ENCODE measurements at places on chromosomes 6 and 20. TPM values are rescaled to one million over a fixed set of nuclear protein-coding genes. Genes with fewer than 3 reads are reported as not detected.

DNA sequence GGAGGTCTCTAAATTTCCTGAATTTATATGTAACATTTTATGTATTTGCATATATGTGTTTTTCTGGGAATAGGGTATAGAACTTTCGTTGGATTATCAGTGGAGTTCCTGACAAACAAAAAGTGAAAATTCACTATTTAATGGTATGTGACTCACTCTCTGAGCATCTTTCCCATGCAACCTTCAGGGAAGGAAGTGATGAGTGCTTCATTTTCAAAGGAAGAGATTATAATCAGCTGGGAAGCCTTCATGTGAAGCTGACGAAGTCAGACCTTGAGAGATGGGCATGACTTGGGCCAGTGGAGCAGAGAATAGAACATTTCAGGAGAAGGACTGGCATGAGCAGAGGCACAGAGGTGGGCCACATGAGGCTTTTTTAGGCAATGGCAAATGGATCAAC is 72.7 kb downstream of the FAXC start:
- no peak for DNase-seq

DNA sequence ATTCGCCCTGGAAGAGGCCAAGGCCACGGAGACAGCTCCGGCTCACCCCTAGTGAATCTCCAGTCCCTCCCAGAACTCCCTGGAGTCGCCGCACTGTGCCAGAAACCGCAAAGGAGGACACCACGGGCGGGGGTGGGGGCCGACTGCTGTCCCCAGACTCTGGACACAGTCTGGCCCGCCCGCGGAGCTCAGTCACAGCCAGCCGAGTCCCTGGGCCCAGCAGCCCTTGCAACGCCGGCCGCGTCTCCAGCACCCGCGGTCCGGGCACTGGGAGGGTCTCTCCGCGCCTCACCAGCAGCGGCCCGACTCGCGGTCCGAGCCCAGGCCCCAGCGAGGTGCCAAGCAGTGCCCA is 518 bp downstream of the PEX6 start:
- DNase-seq = no peak

- no peak for DNase-seq
These were observed 50.1 kb downstream of the NUP153 start for GRCh38 chr6:17656644-17657043.

DNA sequence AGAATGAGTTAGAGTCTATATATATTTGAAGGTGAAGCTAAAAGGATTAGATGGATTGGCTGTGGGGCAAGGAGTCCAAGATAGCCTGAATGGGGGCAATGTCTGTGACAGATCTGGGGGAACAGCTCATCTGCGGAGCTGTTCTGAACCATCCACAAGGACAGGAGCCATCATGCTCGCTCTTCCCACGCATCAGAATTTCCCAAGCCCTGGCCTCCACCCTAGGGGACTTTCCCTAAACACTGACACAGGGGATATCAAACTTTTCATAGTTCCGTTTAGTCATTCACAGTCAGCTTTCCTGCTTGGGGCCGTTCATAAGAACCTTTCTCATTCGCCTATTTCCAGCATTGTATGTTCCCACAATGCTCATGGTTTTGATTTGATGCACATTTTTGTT is 37.6 kb upstream of the CCN6 start:
- no peak for DNase-seq

- no peak for DNase-seq
These were observed 60.4 kb downstream of the SCAND1 start for GRCh38 chr20:35893942-35894341.

GRCh38 chr20:47989957-47990356 is 204.7 kb upstream of the SULF2 start:
- DNase-seq = no peak

GRCh38 chr20:48019496-48019895 is 234.2 kb upstream of the SULF2 start:
- no peak for DNase-seq

DNA sequence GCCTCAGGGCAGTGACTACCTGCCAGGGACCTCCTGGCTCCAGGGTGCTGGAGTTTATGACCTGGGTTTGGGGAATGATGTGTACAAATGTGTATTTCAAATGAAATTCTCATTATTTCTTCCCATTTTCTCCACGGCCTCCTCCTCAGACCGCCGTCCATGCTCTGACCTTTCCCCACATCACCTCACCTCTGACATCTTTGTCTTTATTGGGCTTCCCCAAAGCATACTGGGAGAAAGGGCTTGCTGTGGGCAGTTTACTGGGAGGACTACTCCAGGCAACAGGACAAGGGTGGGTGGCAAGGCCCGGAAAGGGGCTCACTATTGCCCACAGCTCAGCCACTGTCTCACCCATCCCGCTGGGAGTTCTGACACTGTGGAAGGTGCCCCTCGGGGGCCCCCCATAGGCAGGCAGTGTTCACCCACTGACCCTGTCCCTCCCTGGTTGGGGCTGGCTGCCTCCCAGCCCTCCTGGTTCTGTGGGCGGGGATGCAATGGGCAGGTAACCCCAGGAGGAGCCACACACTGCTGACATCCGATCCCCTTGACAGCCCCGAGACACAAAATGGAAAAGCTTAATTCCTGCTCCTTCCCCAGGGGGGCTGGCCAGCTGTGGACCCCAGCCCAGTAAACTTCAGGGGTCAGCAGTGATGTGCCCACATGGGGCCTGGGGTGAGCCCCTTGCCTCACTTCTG is 39.8 kb upstream of the CST7 start:
- no peak for DNase-seq

- DNase-seq = no peak
These were observed 1.1 kb downstream of the ORC3 start for GRCh38 chr6:87590990-87591389.

DNA sequence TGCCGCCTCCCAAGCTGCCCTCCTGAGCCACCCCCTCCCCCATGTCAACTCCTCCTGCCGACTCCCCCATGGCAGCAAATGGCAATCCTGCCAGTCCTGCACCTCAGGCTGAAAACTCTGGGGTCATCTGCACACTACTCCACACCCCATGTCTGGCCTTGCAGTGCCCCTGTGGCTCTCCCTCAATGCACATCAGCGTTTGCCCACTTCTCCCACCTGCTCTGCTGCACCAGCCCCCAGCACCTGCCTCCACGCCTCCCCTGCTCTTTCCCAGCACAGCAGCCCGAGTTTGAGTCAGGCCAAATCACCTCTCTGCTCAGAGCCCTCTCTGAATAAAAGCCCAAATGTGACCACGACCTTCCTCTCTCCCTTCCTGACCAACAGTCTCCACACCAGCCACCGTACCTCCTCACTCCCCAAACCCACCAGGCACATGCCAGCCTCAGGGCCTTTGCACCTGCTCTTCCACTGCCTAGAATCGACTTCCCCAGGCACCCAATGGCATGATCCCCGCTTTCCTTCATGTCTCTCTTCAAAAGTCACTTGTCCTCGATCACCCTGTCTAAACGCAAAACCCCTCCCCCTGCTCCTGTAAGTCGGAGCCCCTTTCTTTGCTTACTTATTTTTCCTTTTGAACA is 4.3 kb downstream of the PXDC1 start:
- no peak for DNase-seq

DNA sequence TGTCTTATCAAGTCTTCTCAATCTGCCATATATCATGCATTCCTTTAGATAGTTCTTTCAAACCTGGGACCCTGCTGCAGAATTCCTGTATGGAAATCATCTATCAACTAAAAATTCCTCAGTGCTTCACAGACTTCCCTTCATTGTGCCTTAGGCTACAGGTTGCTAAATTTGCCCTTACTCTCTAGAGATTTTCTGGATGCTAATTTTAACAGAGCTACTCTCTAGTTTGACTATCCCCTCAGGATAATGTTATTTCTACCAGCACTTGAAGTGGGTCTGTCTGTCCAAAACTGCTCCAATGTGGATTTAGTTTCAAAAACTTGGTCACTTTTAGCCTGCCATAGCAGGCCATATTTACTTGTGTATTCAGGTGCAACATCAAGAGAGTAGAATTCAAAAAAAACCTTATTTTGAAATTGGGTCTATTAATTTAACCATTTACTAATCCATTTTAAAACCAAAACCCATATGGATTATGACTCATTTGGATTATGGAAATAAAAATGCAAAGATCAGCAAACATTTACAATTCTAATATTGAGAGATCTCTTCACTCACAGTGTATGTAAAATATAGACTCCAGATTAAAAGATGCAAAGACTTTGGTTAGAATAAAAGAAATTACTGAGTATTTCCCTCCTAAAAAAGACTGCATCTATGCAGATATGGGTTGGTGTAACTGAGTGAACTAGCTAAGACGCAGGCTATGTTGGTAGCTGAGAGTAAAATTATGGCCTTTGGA is 13.9 kb upstream of the COX7A2 start:
- DNase-seq = no peak

DNA sequence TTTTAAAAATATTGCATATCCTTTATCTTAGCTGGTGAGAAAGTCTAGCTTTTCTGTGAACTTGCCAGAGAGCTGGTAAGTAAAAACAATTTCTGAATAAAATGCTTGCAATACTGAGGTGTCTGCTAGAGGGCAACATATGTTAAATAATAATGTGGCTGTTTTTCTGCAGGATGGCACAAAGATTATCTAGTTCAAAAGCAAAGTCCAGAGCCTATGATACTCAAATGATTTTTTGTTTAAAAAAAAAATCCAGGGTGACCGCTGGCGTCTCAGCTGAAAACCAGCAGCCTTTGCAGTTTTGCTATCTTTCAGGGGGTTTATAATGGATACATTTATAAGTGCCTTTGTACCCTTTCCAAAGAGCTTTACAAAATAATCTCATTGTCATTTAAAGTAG is 194.9 kb downstream of the PHACTR1 start:
- peak; percentile 13 for DNase-seq

- no peak for DNase-seq
These were observed 14.7 kb downstream of the DSE start for GRCh38 chr6:116385459-116385802.

DNA sequence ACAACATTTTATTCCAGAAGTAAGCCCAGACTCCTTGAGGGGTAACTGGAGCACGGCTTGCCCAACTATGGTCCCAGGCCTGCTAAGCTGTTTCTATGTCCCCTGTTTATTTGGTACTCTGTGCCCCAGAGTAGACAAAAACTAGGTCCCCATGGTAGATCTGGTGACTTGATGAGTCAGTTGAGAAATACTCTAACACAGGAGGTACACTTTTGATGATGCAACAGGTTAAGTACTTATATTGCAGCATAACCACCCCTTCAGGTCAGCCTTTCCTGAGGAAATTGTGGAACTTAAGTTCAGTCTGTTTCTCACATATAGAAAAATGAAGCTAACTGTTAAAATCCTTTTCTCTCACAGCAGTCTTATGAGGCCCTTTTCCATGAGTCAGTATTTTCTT is 19.6 kb downstream of the TTPAL start:
- DNase-seq = no peak

DNA sequence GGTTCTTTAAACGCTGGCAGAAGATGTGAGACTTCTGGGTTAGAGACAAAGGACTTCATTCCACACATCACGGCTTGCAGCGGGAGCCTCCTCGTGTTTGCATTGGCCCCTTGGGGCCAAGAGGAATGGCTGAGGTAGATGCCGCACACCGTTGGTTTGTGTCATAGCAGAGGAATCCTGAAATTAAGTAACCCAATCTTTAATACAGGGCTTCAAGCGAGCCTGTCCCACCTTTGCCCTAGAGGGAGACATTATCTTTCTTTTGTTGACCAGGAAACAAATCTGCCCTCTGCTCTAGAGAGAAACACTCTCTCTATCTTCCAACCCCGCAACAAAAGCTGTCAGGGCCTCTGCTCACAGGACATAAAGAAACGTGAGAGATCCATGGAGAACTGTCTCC is 277.5 kb upstream of the ZFP64 start:
- no peak for DNase-seq

DNA sequence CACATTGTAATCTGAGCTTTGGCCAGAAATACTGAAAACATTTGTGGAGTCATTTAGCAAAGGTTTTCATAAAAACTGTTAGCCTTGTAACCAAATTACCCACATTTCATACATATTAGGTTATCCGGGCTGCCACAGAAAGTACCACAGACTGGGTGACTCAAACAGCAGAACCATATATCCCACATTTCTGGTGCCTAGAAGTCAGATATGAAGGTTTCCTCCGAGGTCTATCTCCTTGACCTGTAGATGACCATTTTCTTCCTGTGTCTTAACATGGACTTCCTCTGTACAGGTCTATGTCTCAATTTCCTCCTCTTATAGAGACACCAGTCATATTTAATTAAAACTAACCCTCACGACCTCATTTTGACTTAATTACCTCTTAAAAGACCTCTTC is 49.5 kb upstream of the SMIM28 start:
- DNase-seq = no peak

DNA sequence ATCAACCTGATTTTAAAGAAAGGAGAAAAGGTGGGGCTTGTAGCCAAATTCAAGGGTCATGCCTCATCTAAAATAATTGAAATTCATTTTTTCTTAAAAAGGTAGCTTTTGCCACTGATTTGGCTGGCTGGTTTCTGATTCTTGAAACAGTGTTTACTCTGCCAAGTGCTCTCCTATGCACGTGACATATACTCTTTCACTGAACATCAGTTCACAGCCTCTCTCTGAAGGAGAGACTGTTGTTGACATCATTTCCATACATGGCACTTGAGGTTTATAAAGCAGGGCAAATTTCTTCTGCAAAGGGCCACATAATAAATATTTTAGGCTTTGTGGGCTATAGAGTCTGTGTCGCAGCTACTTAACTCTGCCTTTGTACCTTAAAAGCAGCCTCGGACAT is 40.4 kb upstream of the DOK5 start:
- peak; percentile 12 for DNase-seq

DNA sequence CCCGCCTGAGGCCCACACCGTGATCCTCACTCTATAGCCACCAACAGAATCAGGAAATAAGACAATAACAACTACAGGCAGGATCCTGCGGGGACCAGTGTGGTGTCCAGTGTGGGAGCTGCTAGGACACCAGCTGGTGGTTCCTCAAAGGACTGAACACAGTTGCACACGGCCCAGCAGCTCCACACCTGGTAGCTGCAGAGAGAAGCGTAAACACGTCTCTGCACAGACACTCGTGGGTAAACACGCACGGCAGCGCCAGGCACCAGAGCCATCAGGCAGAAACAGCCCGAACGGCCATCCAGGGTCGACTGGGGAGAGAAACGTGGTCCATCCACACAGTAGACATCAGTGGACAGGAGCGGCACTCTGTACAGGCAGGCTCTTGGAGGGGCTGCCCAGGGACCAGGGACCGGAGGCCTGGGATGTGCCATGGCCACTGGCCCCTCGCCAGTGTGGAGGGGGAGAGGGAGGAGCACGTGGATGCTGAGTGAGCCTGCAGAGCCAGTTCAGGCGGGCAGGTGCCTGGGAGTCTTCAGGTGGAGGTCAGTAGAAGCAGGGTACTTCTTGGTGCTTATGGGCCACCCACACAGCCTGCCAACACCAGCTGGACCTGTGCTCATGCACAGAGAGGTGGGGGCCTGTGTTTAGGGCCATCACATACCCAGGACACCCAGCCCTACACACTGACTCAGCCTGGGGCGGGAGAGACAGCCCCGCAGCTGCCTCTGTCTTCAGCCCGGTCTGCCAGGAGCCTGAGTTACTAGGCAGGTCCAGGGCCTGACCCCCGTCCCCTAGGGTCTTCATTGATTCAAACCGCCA is 7.4 kb upstream of the LAMA5 start:
- DNase-seq = no peak

Gene PBOV1
- polyA plus RNA-seq = 0.04 TPM

Gene RAMACL
- 0.40 TPM for polyA plus RNA-seq

Gene TGM2
- polyA plus RNA-seq = 125 TPM

Gene BMP6
- 5.6 TPM for polyA plus RNA-seq

Gene BTNL2
- 2.1 TPM for polyA plus RNA-seq

Gene CDK5RAP1
- polyA plus RNA-seq = 38.2 TPM

Gene TMEM74B
- polyA plus RNA-seq = 12.1 TPM

Gene POU5F1
- polyA plus RNA-seq = 0.91 TPM

Gene RAET1L
- not detected for polyA plus RNA-seq

All from right lung (tissue), 10 donors.